Type B pancreatic cell (in vitro differentiated cells): ENCODE measurements at places on chromosomes 3 and 15.

- peaks cover 12% of the 10 kb centered on the region for H3K36me3 ChIP-seq
- H3K27ac ChIP-seq, result no peak overlapping the region
- no peak for DNase-seq
- no peaks in the 10 kb centered on the region for H3K4me1 ChIP-seq
- no peak overlapping the region for H3K4me3 ChIP-seq
- no peaks in the 10 kb centered on the region for H3K27me3 ChIP-seq
These were observed 69.6 kb downstream of the SLC49A4 start for GRCh38 chr3:122864498-122864897.

DNA sequence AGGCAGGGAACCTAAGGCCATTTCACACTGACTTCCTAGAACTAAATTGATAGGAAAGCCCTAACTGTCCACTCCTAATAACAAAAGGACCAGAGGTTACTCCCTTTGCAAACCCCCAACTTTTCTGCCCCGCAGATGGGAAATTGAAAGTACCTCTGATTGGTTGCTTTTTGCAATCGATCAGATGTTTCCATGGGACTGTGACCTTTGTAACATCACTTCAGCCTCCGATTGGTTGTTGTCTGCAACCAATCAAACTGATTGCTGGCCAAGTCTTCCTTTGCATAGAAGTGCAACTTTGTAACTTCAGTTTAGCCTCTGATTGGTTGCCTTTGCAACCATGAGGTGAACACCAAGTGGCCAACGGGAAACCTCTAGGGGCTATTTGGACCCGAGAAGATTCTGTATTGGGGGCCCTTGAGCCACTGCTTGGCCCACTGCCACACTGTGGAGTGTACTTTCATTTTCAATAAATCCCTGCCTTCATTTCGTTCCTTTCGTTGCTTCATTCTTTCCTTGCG, 11.3 kb upstream of the KNL1 start:
- no peaks in the 10 kb centered on the region for H3K4me1 ChIP-seq
- no peaks in the 10 kb centered on the region for H3K36me3 ChIP-seq
- DNase-seq, result no peak
- no peak overlapping the region for H3K4me3 ChIP-seq
- H3K27me3 ChIP-seq, result no peaks in the 10 kb centered on the region

DNA sequence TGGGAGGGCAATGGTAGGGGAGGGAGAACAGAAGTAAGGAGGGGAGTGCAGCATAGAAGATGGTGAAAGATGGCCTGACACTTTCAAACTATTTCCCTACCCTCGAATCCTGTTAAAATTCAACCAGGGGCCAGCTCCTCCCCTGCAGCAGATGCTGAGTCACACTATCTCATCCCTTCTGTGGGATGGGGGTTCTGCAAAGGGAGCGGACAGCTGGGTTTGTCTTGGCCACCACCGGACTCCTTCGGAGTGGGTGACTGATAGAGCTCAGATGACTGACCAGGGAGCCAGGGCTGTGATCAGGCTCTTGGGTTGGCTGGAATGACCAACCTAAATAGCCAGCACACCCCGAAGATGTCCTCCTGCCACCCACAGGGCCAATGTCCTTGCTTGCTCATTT, 33.6 kb upstream of the TMCC1 start:
- peaks cover 3% of the 10 kb centered on the region for H3K36me3 ChIP-seq
- H3K4me3 ChIP-seq, result no peak overlapping the region
- no peak for DNase-seq
- H3K4me1 ChIP-seq, result no peaks in the 10 kb centered on the region

DNA sequence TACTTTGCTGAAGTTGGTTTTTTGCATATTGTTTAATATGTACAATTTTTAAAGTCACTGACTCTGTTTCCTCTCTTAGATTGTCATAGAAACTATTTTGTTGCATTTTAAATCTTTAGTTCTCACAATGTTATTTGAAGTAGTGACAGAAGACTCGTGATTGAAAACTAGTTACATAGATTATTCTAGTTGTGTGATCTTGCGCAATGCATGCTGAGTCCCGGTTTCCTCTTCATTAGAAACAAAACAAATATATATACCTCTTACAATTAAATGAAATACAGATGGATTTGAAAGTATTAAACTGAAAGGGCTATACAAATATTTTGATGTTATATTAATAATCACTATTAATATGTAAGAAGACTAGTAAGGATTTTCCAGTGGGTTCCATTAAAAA, 333.0 kb downstream of the LPP start:
- no peaks in the 10 kb centered on the region for H3K27me3 ChIP-seq
- DNase-seq, result no peak
- H3K4me3 ChIP-seq, result no peak overlapping the region

DNA sequence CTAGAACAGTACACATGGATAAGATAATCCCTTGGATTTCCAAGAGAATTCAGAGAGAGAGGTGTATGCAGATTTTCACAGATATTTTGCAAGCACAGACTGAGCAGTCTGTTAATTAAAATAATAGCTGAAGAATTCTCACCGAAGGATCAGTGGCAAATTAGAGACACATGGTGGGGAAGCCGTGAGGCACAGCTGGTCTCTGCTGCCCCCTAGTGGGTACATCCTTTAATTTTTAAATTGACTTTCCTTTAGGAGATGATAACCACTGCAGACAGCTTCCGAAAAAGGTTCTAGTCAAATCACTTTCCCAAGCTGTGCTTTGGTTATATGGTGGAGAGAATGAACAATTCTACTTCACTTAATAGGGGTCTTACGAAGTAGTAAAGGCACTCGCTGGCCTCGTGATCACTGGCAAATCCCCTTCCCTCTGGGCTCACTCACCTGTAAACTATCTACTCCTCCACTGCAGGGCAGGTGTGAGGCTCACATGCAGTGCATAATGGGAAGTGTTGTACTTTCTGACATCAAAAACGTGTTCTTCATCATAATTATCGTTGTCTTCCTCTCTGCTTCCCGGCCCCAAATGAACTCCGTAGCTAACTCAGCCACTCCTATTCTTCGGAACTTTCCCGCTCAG, 19.5 kb downstream of the MESD start:
- H3K4me1 ChIP-seq, result peaks cover 19% of the 10 kb centered on the region
- H3K4me3 ChIP-seq, result peak overlapping the region; percentile 8
- peak overlapping the region; percentile 50 for H3K27ac ChIP-seq
- no peaks in the 10 kb centered on the region for H3K27me3 ChIP-seq

DNA sequence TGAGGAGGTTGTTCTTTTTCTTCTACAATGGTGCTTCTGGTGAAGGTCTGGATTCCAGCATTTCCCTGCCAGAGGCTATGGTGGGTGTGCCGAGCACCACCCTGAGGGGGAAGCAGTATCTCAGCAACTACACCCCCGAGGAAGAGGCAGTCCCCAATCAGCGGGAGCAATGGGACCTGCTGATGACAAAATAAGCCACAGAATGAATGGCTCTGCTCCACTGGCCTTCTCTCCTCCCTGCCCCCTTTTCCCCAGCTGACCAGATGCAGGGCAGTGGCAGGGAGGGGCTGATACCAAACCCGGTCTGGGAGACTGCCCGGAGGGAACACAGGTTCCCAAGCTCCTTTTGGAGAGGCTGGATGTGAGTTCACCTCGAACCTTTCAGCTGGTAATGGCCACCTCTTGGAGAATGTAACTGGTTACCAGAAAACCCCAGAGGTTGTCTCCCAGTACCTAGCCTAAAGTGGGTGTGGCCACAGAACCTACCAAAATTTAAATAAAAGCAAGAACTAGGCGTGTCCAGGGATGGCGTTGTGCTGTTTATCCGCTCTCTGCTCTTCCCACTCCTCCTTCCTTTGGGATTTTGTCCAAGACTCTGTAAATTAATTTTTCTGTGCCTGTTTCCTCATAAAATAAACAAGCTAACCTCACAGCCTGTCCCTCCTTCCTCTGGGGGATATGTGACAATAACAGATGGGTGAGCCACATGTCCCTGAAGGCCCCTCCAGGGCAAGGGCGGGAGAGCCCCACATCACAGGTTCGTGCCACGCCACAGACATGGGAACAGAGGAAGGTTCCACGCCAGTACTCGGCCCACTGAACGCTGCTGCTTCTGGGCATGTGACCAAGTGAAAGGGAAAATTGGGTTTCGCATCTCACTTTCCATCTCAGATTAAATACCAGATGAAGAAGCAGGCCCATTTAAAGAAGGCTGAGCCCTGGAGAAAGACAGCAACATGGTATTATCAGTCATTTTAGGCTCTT, 35.1 kb upstream of the SPTBN5 start:
- H3K4me3 ChIP-seq, result no peak overlapping the region
- H3K27me3 ChIP-seq, result peaks cover 3% of the 10 kb centered on the region
- no peak for DNase-seq
- H3K27ac ChIP-seq, result peak overlapping the region; percentile 59

- no peak for DNase-seq
- H3K4me3 ChIP-seq, result no peak overlapping the region
- H3K27me3 ChIP-seq, result no peaks in the 10 kb centered on the region
- peaks cover 5% of the 10 kb centered on the region for H3K36me3 ChIP-seq
These were observed 80.6 kb downstream of the NCEH1 start for GRCh38 chr3:172630316-172630715.

DNA sequence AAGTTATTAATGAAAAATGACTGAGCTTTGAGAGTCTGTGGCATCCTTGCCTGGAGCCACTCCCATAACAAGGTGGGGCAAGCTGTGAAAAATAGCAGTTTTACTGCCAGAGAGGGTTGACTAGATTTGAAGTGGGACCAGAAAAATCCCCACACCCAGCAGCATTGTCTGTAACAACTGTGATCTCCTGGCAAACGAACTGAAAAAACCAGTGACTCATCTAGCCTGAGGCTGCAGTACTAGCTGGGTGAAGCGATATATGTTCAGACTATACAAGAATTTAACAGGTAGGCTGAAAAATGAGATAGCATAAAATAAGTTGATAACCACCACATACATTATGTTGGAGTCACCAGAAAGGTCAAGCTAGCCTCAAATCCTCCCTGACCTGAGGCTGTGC, 64.0 kb downstream of the DPH6 start:
- peaks cover 21% of the 10 kb centered on the region for H3K36me3 ChIP-seq
- peak overlapping the region; percentile 74 for H3K27ac ChIP-seq
- no peak overlapping the region for H3K4me3 ChIP-seq
- peaks cover 27% of the 10 kb centered on the region for H3K4me1 ChIP-seq

- H3K4me3 ChIP-seq, result peak overlapping the region; percentile 88
- H3K27ac ChIP-seq, result peak overlapping the region; percentile 93
- no peak for DNase-seq
These were observed 1.1 kb downstream of the TFG start for GRCh38 chr3:100710261-100710968.

- peaks cover 11% of the 10 kb centered on the region for H3K4me1 ChIP-seq
- H3K27ac ChIP-seq, result no peak overlapping the region
- no peaks in the 10 kb centered on the region for H3K36me3 ChIP-seq
- DNase-seq, result no peak
These were observed 11.8 kb downstream of the ALDH1A3 start for GRCh38 chr15:100891307-100892012.
